ENCODE measurements at places on chromosomes 12 and 14.

DNA sequence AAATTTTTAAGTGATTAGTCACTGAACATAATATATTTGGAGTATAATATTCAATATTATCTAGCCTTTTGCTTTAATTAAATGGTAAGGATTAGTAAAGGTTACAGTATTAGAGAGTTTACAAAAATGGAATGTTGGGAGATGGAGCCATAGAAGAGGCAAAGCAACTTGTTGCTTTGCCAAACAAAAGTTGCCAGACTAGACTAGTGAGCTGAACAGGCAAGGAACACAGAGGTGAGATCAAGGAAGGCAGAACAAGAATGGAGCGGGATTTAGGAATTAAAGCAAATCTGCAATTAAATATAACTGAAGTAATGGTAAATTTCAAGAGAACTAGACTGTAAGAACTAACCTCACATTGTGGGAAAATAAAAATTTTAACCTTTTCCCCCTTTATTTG is 5.1 kb downstream of the ARF6 start:
- no peak for DNase-seq

- DNase-seq = peak; percentile 12
Measured at GRCh38 chr12:110501399-110501751, 536 bp downstream of the VPS29 start.

- DNase-seq = peak; percentile 48
Measured at GRCh38 chr12:50825372-50825838, 17.3 kb upstream of the TMPRSS12 start.

GRCh38 chr12:111143271-111143670 is 222.9 kb upstream of the MYL2 start:
- no peak for DNase-seq

GRCh38 chr14:88496414-88496813 is 58.4 kb downstream of the PTPN21 start:
- DNase-seq = no peak

DNA sequence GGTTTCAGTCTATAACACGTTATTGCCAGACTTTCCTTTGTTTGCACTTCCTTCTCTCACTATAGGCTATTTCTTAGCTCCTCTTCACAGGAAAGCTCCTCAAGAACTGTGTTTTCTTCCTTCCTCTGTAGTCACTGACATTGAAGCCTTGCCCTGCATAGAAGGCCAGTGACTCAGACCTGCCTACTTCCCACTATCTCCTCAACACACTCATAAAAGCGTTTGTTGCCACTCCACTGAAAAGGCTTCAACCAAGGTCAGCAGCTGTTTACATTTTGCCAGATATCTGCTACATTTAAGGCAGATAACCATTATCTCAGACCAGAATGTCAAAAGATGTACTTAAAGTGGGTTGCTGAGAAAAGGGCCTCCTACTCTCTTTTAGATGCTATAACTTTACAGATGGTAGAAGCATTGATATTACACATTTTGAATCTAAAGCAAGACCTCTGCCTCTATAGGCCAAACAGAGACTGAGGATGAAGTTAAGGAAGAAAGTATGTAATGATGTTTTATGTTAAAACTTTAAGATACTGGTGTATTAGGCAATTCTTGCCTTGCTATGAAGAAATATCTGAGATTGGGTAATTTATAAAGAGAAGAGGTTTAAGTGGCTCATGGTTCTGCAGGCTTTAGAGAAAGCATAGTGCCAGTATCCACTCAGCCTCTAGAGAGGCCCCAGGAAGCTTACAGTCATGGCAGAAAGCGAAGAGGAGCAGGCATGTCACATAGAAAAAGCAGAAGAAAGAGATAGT is 233.3 kb upstream of the FLRT2 start:
- no peak for DNase-seq

DNA sequence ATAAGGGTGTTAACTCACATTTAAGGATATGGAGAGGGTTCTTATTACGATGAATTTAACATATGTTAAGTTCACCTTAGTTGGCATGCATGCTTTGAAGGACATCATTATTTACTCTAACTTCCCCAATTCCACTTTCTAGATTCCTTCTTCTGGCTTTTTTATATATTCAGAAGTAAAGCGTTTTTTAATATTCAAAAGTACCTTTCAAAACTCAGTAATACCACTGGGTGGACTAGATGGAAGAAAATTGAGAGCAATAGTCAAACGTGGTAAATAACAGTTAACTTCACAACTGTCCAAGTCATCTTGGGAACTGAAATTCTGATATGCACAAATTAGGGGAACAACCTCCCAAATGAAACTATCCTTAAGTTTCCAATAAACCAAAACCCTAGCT is 9.1 kb downstream of the SINHCAF start:
- no peak for DNase-seq

DNA sequence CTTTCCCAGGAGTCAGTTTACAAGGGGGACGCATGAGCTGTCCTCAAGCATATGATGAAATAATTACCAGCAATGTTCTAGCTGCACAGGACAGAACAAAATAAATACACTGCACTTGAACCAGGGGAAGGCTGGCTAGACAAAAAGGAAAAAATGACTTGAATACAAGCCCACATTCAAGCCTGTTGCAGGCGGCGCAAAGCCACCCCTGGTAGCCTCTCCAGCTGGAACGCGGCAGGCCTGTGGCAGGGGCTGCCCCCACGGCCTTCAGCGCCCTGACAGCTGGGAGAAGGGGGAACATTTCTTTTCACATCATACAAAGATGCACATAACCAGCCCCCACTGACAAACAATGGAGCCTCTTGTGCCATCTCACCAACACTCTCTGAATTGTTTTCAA is 57.1 kb downstream of the TRAFD1 start:
- no peak for DNase-seq

GRCh38 chr12:54197010-54197409 is 8.2 kb upstream of the SMUG1 start:
- no peak for DNase-seq

DNA sequence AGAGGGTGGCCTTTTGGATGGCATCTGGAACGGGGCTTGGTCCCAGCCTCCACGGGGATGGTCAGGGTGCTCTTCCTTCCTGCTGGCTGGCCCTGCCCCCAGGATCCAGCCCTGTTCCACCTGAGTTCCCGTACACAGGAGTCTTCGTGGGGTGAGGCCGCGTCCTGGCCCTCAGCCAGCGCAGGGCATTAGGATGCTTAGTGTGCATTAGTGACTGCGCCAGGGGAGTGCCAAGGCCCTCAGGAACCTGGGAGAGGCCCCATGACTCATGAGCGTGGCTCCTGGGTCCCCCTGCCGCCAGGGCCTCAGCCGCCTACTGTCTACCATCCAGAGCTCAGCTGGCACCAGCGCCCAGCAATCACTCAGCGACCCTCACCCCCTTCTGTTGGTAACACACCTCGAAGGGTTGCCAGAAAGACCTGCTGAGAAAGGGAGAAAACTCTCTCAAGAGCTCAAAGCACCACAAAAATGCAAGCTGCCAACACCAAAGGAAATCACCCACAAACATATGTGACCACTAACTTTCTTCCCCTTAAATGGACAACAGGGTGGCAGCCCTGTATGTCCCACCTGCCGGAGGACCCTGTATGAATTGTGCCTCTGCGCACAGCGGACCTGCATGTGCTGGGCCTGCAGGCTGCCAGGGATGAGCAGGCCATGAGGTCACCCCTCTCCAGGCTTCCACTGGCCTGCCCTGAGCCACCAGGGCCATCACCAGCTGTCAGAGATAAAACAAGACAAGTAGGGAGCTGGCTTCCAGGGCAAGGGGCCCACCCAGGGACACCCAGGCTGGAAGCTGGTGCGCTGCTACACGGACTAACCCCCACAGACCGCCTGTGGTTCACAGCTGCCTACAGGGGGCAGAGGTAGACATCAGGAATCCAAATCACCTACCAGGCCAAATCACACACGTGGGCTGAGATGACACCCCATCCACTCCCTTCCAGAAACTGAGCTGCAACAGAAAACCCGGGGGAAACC is 28.7 kb downstream of the CCDC85C start:
- no peak for DNase-seq

- DNase-seq = no peak
Measured at GRCh38 chr14:75995372-75996041, 9.9 kb downstream of the IFT43 start.

- peak; percentile 17 for DNase-seq
Measured at GRCh38 chr12:3885277-3886094, 12.3 kb upstream of the PARP11 start.

GRCh38 chr12:62720661-62721330 is 214.2 kb downstream of the PPM1H start:
- peak; percentile 71 for DNase-seq

GRCh38 chr14:51044961-51045360 is 49.9 kb downstream of the TRIM9 start:
- DNase-seq = no peak

GRCh38 chr12:65325183-65325582 is 46.7 kb downstream of the MSRB3 start:
- no peak for DNase-seq

- DNase-seq = no peak
Measured at GRCh38 chr14:63478010-63478409, 65.2 kb downstream of the PPP2R5E start.

- DNase-seq = no peak
Measured at GRCh38 chr14:99716091-99716849, 32.2 kb downstream of the CYP46A1 start.

DNA sequence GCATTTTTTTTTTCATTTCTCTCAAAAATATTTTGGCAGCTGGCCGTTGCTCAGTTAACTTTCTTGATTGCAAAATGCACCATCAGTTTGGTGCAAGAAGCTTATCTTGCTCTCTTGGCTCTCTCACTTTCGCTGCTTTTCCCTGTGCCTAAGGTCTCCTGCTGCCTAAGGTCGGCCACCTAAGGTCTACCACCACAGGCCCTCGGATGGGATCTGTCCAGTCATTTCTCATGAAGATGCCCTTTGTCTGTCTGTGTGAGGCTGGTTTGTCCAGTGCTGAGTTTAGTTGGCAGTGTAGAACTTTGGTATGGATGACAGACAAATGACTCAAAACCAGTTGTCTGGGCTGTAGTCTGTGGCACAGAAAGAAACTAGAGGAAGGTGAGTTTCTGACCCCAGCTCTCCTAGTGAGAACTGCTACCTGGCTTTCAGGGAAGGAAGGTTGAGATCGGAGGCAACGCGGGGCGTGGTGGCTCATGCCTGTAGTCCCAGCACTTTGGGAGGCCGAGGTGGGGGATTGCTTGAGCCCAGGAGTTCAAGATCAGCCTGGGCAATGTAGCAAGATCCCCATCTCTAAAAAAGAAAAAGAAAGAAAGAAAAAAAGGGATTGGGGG is 2.6 kb downstream of the MLXIP start:
- DNase-seq = no peak

DNA sequence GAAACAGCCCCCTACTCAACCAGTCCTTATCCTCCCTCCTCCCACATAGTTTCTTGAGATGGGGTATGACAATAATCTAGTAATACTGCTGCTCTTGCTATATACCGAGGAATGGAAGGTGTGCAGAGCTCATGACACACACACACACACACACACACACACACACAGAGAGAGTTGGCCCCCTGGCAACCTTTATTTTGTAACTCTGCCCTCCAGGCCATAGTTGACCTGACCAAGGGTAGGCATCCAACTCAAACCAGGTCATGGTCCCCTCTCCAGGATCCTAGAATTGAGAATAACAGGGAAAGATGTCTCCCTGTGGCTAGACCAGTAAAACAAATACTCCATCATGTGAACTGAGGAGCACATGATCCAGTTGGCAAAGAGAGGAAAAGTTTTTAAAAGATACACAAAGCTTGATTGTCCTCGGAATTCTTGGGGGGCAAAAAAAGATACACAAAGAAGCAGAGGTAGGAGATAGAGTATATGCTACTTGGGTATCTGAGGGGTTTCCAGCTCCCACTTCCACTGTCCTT is 11.3 kb downstream of the ERO1A start:
- DNase-seq = no peak

GRCh38 chr14:63964113-63964512 is 111.3 kb downstream of the SYNE2 start:
- no peak for DNase-seq

- no peak for DNase-seq
Measured at GRCh38 chr14:40674502-40674901, 932.2 kb upstream of the LRFN5 start.

DNA sequence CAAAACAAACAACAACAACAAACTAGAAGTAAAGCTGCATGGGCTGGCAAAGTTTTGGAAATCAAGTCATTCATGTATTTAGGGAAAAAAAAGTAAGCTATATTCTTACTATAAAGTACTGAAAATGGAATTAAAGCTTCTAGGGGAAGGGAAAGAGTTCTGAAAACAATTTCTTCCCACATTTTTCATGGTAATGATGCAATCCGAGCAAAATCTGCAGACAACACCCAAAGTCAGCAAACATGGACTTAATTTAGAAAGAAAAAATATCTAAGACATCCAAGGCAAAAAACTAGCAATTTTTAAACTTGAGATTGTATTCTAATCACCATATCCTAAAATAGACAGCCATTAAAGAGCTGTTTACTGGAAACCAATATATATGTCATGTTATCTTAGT is 86.3 kb downstream of the LRP6 start:
- DNase-seq = no peak

GRCh38 chr12:110343736-110344555 is 59.6 kb downstream of the ANAPC7 start:
- DNase-seq = no peak

DNA sequence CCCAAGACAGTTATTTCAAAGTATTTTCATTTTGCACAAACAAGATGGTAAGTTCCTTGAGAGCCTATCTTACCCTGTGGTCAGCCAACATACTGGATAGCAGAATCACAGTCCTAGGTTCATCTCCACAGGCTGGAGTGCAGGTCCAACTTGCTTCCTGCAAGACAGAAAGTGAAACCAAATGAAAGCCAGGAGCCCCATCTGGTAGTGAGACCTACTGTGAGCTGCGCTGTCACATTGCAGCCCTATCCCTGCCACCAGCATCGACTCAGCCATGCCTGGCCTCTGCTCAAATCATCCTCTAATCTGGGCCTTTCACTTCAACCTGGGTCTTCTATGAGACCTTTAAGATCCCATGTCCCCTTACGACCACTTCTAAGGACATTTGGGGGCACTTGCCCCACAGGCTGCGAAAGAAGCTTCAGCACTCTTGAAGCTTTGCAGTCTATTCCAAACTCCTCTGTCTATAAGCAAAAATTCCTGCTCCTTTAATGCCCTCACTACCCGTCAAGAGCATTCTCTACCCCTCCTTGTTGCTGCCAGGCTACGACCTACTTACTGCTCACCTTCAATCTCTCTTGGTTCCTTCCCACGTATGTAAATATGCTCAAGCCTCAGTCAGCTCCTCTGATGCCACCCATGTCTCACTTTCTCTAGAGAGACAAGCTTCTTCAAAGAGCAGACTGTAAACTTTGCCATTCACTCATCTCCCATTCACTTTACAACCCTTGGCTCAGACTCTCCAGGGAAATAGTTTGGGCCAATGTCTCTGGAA is 55.9 kb upstream of the TSPAN11 start:
- DNase-seq = no peak

- DNase-seq = no peak
Measured at GRCh38 chr12:91542067-91542466, 359.4 kb upstream of the DCN start.

- no peak for DNase-seq
Measured at GRCh38 chr14:71604231-71604630, 328.0 kb upstream of the RGS6 start.

- no peak for DNase-seq
Measured at GRCh38 chr14:68927956-68928675, 51.0 kb downstream of the ACTN1 start.

- no peak for DNase-seq
Measured at GRCh38 chr14:69882116-69882864, 3.1 kb downstream of the SMOC1 start.

- DNase-seq = no peak
Measured at GRCh38 chr14:71739273-71739990, 192.8 kb upstream of the RGS6 start.
